Activated T-helper 1 cell treated with anti-CD3 and anti-CD28 coated beads, Interleukin-2, amount 50 U/mL, for 16 hours (primary cell): ENCODE measurements at places on chromosomes 7 and 10.

DNA sequence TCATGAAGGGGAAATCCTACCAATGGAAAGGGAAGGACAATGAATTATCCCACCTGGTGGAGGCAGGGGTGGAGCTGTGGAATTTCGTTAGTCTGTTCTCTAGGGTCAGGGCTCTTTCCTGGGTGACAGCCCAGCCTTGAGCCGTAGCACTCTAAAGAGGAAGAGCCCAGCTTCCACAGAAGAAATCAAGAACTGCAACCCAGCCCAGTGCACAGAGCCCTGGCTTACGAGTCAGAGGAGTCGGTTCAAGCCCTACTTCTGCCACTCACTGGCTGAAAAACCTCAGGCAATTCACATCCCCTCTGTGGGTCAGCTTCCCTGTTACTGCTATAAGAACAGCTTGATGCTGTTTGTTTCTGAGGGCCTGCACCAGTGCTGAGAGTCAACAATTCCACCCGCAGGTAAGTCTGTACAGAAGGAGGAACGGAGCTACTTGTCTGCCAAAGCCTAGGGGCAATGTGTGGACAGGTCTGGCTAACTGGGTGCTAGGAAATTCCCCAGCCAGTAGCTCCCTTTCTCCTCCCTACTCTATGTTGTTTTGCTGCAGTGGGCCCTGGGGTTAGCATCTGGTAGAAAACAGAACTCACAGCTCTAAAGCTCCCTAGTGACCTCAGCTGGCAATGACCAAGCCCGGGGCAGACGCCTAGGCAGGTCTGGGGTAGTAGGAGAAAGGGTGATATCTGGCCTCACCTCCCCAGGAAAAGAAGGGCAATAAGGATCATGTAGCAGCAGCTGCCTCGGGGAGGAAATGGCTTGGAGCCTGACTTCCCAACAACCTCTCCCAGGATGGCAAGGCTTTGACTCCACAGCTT lies 3.3 kb downstream of the AVPI1 start:
- no peak for DNase-seq

- no peak for DNase-seq
These were observed 462.1 kb upstream of the DPP6 start for GRCh38 chr7:153590136-153590535.

- DNase-seq = no peak
These were observed 7.8 kb upstream of the COMMD3 start for GRCh38 chr10:22308390-22308789.

DNA sequence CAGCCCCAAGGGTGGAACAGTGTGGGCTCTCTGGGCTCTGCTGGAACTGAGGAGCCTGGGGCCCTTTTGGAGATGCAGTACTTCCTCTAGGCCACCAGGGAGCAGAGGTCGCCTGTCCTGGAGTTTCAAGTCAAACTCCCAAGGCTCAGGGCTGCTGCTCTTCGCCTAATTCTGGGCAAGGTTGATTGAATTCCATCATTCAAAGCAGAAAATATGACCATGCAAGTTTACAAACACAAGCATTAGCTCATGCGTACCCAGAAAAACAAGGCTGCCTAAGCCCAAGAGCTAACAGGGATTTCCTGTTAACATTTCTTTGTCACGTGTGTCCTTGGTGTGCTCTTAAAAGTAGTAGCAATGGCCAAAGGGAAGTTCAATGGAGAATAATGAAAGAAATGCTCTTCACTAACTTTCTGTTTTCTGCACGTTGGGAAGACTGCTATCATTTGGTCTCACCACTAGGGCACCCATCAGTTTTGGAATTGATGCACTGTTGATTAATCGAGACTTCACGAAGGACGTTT lies 20.1 kb downstream of the LDB3 start:
- peak; percentile 17 for DNase-seq

DNA sequence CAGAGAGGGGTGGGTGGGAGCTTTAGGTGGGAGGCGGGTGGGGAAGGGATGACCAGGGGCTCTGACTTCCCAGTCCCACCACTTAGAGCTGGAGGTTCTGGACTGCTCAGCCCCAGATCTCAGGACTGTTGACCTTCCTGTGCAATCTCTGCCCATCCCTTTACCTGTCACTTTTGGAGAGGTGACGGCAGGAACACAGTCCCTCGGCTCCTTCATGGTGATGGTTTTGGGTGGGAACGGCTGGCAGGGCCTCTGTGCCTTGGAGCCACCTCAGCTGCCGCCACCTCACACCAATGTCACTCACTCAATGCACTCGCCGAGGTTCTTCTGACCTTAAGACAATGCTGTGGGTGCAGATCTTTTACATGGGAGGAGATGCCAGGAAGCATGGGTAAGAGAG lies 49.0 kb downstream of the TMEM270 start:
- DNase-seq = no peak

GRCh38 chr7:155670521-155670920 lies 26.1 kb downstream of the RBM33 start:
- DNase-seq = no peak

GRCh38 chr10:11647676-11648075 lies 36.2 kb upstream of the USP6NL start:
- DNase-seq = no peak

GRCh38 chr10:104349623-104350126 lies 4.0 kb upstream of the CFAP58 start:
- DNase-seq = no peak

DNA sequence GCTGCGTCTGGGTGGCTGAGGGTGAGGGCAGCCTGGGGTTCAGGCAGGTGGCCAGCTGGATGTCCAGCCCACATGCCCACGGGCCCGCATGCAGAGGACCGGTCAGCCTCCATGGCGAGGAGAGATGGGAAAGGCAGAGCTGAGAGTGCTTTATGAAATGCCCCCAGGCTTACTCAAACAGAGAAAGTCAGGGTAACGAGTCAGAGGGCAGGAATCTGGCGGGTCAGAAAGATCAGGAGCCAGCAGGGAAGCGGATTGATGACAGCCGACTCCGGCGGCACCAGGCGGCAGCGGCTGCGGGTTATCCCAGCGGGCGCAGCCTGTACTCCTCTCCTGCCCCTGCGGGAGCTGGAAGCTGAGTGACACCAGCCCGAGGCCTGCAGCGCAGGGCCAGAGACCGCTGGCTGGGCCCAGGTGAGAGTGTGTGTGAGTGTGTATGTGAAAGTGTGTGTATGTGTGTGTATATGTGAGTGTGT lies 13.4 kb downstream of the SLC13A4 start:
- DNase-seq = no peak

- DNase-seq = no peak
These were observed 211.2 kb downstream of the ARL4A start for GRCh38 chr7:12898620-12899019.

- no peak for DNase-seq
These were observed 43.0 kb downstream of the SHOC2 start for GRCh38 chr10:110962443-110962842.

DNA sequence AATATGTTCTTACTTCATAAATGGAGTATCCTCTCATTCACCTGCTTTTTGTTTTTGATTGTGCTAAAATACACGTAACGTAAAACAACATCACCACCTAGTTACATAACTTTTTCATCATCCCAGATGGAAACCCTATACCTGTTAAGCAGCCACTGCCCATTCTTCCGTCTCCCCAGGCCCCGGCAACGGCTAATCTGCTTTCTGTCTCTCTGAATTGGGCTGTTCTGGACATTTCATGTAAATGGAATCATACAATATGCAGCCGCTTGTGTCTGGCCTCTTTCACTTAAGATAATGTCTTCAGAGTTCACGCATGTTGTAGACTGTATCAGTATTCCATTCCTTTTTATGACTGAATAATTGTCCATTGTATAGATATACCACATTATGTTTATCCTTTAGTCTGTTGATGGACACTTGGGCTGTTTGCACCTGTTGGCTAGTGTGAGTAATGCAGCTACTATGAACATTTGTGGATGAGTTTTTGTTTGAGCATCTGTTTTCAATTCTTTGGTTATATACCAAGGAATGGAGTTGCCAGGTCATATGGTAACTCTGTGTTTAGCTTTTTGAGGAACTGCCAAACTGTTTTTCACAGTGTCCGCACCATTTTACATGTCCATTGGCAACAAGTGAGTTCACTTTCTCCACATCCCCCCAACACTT lies 14.1 kb upstream of the SUN1 start:
- no peak for DNase-seq

GRCh38 chr10:49837685-49838084 lies 75.6 kb upstream of the OGDHL start:
- no peak for DNase-seq

GRCh38 chr10:131022981-131023380 lies 288.5 kb downstream of the TCERG1L start:
- no peak for DNase-seq

- DNase-seq = no peak
These were observed 18.8 kb upstream of the MET start for GRCh38 chr7:116653204-116653603.

GRCh38 chr7:1935176-1936005 lies 265.3 kb downstream of the ELFN1 start:
- DNase-seq = no peak

- no peak for DNase-seq
These were observed 5.0 kb upstream of the TBXAS1 start for GRCh38 chr7:139823959-139824521.

- DNase-seq = no peak
These were observed 37.2 kb downstream of the CHN2 start for GRCh38 chr7:29231671-29232232.

DNA sequence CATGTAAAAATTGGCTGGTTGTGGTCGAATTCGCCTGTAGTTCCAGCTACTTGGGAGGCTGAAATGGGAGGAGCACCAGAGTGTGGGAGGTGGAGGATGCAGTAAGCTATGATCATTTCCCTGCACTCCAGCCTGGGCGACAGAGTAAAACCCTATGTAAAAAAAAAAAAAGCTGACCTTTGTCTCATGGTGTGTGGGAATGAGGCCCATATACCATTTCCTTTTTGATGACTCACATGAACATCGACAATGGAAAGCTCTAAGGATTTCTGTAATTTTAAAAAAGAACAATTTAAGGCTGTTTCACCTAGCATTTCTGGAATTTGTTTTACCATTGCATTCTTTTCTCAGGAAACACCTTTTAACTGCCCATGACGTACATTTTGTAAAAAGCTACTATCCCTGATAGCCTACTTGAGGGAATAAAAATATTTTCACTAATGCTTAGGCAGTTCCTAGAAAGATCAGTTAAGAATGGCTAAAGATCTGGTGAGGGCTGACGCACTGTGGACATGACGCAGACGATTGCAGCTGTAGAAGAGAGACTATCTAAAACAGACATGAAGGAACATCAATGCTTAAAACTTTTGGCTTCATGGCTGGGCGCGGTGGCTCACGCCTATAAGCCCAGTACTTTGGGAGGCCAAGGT lies 400.6 kb upstream of the IGFBP3 start:
- DNase-seq = no peak

DNA sequence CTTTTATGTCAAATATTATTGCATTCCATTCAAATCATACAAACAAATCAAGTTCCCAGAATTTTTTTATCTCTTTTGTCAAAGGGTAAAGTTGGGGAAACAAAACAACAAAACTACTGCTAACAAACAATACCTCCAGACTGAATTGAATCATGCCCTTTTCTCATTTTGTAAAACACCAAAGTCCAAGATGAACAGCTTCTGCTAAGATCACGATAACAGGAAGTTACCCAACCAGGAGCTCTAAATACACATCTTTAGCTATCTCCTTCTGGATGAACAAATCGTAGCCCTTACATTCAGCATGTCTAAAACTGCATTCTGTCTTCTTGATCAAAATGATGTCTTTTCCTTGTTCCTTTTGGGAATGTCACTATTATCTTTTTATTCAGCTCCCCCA lies 97.4 kb downstream of the CTTNBP2 start:
- DNase-seq = no peak

- no peak for DNase-seq
These were observed 22.8 kb upstream of the DNAJC1 start for GRCh38 chr10:22026287-22026686.

- no peak for DNase-seq
These were observed 5.5 kb upstream of the SLC25A13 start for GRCh38 chr7:96327429-96327828.

DNA sequence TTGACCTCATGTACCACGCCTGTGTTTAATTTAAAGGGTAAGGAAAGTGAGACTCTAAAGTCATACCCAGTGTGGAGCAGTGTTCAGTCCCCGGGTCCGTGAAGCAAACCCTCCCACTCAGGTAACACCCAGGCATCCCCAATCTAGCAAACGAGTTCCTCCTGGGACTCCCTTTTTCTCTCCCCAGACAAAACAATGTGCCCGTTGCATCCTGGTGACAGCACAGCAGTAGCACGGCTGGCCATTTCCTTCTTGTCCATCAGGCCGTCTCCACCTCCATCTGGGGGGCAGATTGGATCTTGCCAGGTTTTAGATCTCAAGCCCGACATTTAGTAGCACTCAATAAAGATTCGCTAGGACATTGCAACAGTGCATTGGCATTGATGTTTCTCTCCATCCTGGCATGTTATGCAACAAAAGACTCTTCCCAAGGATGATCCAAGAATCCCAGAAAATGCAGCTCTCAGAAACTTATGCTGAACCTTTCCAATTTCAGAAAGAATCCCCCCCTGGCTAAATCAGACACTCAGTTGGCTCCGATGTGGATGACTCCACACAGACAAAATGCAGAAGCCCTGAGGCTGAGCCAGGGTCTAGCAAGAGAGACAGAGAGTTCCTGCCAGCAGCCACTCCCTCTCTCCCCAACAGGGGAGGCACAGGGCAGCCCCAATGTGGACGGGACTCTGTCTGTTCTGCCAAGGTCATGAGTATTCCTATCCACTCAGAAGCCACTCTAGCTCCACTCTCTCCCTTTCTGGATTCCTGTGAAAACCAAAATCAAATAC lies 274.5 kb upstream of the MGMT start:
- DNase-seq = no peak

DNA sequence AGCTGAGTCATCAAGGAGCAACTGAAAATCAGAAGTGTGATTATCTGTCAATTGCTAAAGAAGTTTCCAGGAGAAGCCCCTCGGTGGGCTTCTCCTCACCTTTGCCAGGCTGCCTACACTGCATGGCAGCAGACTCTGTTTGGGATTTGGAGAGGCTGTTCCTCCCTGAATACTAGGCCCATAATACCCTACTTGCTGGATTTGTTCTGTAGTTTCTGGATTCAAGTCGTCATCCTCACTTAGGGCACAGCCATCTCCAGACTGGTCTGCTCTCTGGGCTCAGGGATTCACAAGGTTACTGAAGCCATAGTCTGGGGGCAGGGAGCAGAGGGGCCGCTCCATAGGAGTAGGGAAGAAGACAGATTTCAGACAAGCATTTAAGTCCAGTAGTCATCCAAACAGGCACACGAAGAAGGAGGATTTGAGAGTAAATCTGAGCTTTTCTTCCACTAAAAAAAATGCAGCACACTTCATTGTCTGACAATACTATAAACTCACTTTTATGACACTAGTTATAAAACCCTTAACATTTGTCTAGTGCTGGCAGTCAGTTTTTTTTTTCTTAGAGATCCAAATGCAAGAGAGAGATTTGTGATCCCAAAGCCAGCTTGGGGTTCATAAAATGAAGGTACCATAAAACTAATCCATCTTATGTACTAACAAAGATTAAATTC lies 723.3 kb downstream of the GRID1 start:
- DNase-seq = no peak
